ENCODE measurements at places on chromosomes 6 and 20.

DNA sequence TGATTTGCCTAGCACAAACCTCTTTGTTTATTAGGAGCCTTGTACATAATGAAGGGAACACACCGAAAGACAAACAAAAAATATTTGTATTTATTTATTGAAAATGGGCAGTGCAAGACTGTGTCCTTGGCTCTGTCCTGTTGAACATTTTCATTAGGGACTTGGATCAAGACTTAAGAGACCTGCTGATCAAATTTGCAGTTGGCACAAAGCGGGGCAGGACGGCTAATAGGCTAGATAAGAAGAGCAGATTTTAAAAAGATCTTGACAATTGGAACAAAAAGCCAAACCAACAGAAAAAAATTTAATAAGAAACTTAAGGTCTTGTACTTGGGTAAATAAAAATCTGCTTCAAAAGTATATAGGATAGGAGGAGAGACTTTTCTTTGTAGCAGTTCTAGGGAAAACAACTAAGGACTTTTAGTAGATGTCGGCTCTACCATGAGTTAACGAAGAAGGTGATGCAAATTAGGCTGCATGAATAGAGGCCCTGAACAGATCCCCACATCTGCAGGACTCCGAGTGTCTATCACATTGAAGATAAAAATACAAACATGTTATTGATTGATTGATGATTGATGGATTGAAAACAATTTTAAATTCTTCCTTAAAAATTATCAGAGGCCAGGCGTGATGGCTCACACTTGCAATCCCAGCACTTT lies 124.1 kb upstream of the SPACA1 start:
- peak; percentile 36 for DNase-seq

GRCh38 chr6:129684323-129684884 lies 25.6 kb downstream of the ARHGAP18 start:
- DNase-seq, result no peak

DNA sequence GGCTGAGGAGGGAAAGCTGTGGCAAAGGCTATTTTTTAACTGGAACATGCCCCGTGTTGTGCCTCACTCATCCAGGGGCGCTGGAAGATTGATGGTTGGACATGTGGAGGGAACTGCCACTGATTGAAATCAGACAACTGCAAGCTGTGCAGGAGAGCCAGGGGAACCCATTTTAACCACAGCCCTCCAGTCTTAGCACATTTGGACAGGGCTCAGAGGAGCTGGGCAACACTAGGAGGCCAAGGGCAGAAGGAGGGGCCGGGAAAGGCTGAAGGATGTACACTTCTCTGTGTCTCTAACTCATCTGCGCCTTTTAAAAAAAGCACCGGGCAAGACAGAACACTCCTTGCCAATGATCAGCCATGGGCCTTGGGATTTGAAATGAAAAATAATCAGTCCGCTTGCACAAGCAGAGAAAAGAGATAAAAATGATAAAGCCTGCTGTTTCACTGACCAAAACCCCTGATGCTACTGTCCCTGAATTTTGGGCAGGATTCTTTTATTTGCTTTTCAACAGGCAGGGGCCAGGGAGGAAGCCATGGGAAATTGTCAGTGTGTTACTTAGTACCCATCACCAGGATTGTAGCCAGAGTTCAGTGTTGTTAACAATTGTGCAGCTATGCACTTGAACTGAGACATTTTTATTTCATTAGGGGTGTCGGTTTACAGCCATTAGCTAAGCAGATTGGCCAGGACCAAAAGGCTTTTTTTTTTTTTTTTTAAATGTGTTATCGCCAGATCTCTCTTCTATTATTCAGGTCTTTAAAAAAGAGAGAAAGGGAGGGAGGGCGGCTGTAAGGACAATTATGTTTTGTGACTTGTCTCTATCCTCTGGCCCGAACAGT lies 109.3 kb upstream of the EYA4 start:
- DNase-seq, result no peak

DNA sequence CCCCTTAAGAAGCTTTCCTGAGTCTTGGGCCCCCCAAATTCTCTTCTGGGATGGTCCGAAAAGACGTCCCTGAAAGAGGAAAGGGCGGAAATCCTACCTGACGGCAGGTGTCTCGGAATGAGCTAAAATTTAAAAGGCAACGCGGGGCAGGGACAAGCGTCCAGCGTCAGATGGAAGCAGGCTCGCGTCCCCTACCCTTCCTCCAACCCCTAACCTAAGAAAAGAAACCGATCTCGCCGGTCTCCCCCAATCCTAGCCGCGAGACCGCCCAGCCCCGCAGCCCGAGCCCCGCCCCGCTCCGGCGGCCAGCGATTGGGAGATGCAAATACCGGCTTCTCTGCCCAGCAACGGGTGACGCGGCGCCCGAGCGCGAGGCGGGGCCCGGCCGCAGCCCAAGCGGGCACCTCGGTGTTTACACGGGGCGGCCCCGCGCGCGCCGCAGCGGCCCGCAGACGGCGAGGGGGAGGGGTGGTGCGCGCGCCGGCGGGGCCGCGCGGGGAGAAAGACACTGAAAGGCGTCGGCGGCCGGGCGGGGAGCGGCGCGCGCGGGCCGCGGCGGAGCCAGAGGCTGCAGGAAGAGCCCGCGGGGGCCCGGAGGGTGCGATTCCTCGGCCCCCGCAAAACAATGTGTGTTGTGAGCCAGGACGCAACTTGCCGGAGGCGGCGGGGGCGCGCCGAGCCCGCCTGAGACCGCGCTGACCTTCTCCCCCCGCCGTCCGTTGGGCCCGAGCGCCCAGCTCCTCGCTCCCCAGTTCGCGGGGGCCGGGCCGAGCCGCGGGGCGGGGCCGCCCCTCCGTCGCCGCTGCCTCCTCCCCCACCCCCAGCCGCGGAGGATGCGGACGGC lies at the start of gene SOX12:
SOX12 (plus strand) TSS at position 508 of the 844 bp plus-strand sequence. CDS start 373 bp downstream, outside the sequence.
- DNase-seq, result peak; percentile 96

GRCh38 chr6:53646606-53647005 lies 18.9 kb downstream of the KLHL31 start:
- no peak for DNase-seq

GRCh38 chr20:2451939-2452732 lies 18.5 kb downstream of the SNRPB start:
- peak; percentile 63 for DNase-seq

DNA sequence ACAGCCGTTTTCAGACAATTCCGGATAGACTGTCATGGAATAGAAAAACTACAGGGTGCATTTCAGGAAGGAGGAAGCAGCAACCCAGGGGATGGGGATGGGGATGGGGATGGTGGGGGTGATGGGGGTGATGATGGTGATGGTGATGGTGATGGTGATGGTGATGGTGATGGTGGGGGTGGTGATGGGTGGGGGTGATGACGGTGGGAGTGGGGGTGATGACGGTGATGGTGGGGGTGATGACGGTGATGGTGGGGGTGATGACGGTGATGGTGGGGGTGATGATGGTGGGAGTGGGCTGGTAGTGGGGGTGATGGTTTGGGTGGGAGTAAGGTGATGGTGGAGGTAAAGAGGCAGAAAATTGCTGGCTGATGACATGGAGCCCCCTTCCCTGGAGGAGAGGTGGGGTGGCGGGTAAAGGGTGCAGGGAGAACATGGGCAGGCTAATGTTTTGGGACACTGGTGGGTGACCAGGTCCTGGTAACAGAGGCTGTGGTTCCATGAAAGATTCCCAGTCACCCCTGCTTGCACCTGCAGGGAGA lies 17.5 kb downstream of the LAMA5 start:
- no peak for DNase-seq

DNA sequence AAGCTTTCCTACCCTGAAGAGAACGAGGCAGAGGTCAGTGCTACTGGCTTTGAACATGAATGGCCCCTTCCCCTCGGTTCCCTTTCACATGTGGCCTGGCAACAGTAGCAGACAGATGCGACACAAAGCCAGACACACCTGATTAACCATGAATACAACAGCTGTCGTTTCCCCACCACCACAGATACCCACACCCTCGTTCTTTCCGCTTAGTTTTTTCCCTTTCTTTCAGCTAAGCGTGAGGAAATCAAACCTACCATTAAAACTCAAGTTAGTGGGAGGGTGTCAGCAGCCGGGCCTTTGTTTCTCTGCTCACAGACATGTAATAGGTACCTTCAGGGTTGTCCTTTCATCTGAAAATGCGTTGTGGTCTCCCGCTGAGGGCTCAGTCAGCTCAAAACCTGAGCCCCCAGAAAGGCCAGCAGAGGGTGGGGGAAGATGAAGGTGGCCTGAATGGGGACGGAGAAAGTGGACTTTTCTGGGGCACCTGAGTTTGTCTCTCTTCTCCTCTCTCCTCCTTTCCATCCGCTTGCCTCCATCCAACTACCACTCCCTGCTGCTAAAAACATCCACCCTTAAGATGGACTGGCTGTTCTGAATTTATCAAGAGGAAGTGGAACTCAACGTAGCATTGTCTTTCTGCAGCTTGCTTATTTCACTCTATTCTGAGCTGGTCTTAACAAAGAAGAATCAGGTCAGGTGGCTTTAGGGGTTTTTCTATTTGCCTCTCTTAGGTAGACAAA lies 516.6 kb upstream of the JARID2 start:
- peak; percentile 84 for DNase-seq

DNA sequence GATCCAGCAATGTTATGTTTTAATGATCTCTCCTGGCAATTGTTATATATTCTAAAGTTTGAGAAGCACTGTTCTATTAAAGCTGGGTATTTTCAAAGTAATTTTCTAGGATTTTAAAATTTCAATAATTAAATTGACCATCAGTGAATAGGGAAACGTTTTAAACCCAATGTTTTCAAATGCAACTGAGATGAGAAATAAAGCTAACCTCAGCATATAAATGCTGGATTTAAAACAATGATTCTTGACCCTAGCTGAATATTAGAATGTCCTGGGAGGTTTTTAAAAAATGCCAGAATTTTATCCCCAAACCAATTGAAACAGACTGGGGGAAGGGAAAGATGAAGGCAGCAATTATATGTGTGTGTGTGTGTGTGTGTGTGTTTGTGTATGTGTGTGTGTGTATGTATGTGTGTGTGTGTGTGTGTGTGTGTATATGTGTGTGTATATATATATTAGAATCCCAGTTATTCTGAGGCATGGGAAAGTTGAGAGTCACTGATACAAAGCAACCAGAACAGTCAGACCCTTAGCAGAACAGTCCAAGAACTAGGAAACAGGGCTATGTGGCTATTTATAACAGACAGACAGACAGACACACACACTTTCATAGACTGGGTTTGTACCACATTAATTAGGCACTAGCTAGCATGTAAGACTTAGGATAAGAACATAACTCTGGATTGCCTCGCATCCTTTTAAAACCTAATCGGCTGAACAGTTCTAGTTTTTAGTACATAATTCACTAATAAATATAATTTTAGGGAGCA lies 107.8 kb downstream of the MAN1A1 start:
- no peak for DNase-seq

GRCh38 chr20:3398681-3399252 lies 8.7 kb downstream of the DNAAF9 start:
- no peak for DNase-seq

DNA sequence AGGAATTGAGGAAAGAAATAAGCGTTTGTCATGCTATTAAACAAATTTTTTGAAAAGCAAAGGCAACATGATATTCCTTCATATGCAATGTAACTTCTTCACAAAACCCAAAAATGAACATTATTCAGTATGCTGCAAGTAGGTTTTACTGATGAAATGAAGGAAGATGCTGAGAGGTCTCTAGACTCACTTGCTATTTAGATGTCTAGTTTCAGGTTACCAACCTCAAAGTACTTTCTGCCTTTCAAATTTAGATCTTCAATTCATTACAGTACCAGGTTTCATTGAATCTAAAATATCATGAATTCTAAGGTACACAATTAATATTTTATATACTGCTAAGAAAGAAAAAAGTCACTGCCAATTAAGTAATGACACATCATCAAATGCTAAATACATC lies 39.9 kb downstream of the MYO6 start:
- no peak for DNase-seq
